Thoracic aorta (tissue), 2 donors: ENCODE measurements at places on chromosomes 3 and 15. TPM values are rescaled to one million over a fixed set of nuclear protein-coding genes. Genes with fewer than 3 reads are reported as not detected.

GRCh38 chr3:126277629-126278378 is 79.4 kb downstream of the KLF15 start:
- DNase-seq, result no peak

GRCh38 chr15:38877471-38877870 is 312.9 kb upstream of the RASGRP1 start:
- no peak for DNase-seq

- DNase-seq, result no peak
These were observed 26.3 kb downstream of the NRG4 start for GRCh38 chr15:75985971-75986370.

GRCh38 chr3:122576174-122576940 is 1.1 kb upstream of the PARP15 start:
- DNase-seq, result no peak

HDGFL3 gene
- 118 TPM for total RNA-seq

TSPAN3 gene
- 215 TPM for total RNA-seq

DNA sequence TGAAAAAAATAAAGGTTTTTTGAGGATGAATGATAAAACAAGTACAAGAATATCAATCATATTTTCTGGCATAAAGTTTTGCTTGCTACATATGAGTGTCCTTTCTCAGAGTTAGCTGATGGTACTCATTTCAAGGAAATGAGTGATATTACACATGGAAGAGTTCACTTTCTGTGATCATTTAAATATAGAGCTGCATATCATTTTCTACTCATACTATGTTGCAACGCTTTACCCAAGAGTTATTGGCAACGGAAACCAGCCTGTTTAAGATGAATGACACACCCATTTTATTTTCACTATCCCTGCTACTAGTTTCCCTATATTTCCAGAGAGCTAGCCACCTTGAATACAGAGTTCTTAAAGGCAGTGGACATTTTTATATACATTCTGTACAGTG is 35.4 kb upstream of the RBMS3 start:
- no peak for DNase-seq
